SIG-M5 (cell line): ENCODE measurements at places on chromosomes 6 and 20.
A peak's percentile ranks its signal among the peaks of the same experiment; 100 is the strongest.

GRCh38 chr20:20888266-20888656 is 175.8 kb upstream of the RALGAPA2 start:
- DNase-seq: no peak

DNA sequence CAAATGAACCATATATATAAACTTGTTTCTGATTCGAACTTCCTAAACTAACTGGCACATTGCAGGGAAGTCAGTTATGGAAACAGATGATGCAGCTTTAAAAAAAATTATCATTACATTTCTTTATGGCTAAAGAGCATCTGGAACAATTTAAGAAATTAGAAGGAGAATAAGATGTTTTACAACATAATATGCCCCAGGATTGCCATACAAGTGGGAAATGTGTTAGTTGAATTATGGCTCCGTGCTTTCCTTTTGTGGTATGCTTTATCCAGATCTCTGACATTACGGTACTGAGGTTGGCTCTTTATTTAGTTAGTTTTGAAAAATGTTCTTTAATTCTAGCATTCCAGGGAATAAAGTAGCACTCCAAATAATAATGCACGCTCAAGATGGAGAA is 343.0 kb upstream of the ZFP64 start:
- no peak for DNase-seq

DNA sequence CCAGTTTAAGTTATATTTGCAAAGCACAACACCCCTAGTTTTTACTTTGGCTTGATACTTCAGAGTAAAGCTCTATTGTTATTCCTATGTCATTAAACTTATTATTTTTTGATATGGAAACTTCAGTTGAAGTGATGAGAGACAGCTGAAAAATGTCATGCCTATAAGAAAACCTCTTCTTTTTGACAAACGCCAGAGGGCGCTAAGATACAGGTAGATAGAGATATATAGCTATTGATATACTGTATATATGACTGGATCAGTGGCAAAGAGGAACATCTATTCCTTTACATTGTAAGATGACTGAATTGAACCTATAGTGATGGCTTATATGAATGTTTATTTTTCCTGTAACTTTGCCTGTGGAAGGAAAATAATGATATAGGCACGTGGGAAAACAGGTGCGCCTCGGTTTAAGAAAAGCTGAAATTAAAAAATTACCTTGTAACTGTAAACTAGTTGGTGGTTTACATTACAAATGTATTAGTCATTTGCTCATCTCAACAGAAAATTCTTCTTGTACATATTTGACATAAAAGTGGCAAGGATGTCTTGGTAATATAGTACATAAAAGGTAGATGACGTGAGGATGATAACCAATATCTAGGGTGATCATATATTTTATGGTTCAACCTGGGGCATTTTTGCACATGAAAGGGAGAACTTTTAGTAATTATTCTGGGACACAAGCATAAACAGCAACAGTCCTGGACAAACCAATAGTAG is 74.1 kb downstream of the LAMA4 start:
- peak; percentile 4 for DNase-seq

- no peak for DNase-seq
Measured at GRCh38 chr20:49228676-49229075, 9.5 kb downstream of the DDX27 start.

GRCh38 chr20:17541996-17542395 is 10.8 kb upstream of the BFSP1 start:
- DNase-seq: no peak

- DNase-seq: no peak
Measured at GRCh38 chr20:23145281-23145700, 59.2 kb upstream of the CD93 start.

- no peak for DNase-seq
Measured at GRCh38 chr6:82086944-82087343, 160.6 kb downstream of the IBTK start.

DNA sequence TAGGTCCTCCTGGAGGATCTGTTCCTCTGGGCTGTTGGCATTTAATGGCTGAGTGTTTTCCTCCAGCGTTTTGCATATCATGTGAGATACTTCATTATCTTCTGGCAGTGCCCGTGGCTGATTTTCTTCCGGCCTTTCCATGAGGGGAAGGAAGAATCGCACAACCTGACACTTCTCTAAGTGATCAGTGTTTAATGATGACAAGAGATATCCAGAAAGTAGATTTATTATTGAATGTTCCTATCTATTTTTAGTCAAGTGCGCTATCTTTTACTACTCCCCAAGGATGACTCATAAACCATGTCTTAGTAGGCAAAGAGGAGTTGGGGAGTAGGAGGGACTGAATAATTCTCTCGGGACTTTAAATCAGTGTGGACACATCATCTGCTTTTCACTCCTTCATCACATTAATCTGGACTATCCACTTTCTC is 149.7 kb downstream of the PLCB4 start:
- DNase-seq: no peak

DNA sequence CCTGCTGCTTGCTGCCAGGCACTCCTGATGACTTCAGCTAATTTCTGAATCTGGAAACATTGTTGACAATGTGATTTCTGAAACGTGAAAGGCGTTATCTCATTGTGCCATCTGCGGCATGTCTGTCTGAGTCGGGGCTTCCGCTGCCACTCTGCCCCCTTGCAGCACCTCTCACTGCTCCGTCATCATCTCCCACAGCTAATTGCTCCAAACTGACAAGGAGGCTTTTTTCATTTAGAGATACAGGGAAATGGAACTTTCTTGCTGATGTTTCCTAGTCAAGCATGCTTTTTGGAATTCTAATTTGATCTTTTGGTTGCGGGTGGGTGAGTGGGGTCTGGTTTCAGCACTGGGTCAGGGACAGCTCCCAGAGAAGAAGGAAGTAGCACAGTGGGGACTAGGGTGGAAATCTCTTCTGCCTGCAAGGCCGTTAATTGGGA is 233.5 kb downstream of the DHX35 start:
- DNase-seq: no peak

- DNase-seq: peak; percentile 12
Measured at GRCh38 chr20:46752728-46753127, 43.3 kb downstream of the SLC2A10 start.

DNA sequence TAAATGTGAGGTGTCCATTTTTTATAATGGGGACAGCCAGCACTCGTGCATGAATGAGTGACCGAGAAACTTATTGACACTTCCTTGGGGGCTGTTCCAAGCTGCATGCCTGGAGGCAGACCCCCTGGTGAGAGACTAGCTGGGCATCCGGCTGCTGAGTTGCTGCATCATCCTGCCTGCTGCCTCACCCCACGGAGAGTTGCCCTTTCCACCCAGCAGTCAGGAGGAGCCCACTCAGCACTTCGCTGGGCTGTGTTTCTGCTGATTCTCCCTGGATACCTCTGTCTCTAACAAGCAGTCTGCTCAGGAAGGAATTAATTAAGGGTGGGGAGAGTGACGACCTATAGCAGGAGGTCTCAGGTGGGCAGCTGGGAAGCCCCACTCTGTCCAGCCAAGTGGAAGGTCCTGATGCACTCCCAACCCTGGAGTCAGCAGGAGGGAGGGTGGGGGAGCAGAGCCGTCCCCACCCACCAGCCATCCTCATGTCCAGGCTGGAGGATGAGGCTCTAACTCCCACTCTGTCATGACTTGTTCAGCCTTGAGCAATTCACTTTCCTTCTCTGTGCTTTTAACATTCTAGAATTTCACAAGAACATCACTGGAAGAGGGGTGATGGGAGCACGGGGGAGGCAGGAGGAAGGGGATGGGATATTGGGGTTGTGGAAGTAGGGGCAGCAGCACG is 177.3 kb downstream of the LRFN2 start:
- no peak for DNase-seq

DNA sequence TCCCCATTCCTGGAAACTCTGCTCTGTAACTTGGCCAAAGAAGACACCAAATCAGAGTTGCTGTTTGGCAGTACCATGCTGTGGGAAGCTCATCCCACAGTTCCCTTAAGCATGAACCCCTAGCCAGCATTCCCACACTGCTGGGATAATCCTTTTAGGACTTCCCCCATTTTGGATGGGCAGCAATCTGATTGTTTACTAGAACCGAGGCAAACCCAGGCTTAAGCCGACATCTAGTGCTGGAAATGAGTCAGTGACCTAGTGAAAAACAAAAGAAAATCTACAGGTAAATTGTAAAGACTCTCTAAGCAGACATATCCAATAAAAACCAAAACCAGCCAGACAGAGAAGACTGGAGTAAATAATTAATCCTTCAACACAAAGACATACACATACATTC is 5.2 kb downstream of the DNAH8 start:
- DNase-seq: no peak

DNA sequence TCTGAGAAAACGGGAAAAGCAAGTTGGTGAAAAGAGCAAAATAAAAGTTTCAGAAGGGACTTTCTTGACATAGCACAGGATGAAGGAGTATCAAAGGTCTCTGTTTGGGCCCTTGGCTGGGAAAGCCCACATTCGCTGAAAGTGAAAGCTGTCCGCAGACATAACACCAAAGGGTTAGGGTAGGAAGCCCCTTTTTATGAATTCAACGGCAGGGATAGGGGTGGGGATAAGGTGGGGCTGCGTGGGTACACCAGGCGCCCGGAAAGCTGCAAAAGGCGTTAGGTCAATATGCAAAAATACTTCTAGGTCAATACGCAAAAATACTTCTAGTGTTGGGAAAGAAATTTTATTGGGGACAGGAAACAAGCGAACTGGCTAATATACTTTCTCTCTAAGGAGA is 135.1 kb downstream of the OR2B2 start:
- no peak for DNase-seq

GRCh38 chr6:119313937-119314884 is 35.4 kb downstream of the MAN1A1 start:
- no peak for DNase-seq

DNA sequence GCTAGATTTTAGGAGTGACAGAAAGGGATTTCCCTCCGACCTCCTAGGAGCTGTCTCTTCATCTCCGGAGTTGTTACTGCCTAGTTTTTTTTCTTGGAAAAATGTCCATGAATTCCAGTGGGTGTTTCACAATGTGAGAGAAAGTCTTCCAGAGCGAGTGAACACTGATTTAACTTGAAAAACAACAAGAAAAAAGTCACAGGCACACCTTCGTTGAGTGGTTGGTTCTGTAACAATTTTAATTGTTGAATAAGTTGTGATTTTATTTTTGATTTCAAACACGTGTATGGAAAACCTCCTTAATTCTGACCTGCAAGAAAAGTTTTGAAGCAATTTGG is 2.9 kb downstream of the TFAP2C start:
- no peak for DNase-seq

DNA sequence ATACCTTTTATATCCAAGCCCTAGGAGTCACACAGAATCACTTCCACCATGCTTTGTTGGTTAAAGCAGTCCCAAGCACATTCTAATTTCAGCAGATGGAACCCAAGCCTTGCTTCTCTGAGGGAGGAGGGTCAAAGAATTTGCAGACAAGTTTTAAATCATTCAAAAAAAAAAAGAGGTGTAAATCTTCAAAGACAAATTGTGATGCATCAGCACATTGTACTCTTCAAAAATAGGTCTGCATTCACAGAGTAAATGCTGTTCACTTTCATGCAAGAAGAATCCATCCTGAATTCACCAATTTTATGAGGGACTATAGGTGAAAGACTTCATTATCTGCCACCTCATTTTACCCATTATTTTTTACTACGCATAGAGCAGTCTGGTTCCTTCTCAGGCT is 321.8 kb upstream of the PRDM1 start:
- DNase-seq: no peak

DNA sequence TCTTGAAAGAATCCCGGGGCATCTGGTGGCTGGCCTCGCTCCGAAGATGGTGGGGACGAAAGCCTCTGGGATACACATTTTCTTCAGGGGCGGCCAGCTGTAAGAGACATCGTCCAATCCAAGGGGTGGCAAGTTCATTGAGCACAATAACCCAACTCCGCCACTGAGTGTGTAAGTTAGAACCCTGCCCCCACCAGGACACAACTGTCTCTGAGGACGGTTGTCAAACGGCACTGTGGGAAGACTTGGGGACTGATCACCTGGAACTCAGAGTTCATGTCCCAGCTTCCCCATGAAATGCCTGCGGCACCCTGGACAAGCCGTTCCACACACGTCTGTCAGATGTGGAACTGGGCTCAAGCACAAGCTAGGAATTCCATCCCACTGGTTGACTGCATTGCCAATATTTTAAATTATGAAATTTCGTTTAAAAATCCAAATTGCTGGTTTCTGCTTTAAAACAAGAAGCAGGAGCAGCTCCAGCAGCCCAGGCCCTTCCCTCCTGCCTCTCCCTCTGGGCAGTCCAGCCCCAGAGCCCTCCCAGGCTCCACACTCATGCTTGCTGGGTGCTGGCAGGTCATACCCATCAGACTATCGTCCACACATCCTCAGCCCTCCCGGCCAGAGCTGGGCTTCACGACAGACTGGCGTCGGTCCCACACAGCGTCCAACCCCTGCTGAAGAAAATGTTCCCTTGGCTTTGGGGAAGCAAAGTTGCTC is 80.9 kb upstream of the AFDN start:
- DNase-seq: no peak
